ENCODE measurements at places on chromosomes 3 and 15.

DNA sequence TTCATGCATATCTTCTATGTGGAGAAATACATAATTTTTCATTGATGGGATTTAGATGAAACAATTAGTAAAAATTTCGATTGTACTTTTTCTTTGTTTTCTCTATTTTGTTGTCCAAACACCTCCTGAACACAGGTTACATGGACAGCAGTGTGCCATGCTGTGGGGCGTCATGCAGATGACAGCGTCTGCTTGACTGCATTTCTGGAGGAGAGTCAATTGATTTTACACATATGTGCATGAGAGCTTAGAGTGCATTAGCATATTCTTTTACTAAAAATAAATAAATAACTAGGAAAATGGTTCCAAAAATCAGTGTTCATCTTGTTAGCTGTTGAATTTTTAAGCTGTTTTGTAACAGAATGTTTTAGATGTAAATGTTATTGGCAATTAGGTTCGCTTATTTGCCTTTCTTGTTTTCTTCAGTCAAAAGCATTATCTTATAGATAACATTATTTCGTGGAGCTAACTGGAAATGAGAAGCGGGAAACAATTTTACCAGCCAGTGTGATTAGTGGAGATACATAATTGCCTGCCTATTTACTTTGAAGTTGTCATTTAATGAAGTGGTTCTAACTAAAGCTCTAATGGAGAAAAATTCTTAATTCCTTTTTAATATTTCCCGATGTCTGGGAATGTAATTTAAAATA lies 82.7 kb upstream of the VGLL3 start:
- no peak for DNase-seq

- DNase-seq: peak; percentile 4
Observed at GRCh38 chr15:66986951-66987350, 78.5 kb upstream of the SMAD3 start.

DNA sequence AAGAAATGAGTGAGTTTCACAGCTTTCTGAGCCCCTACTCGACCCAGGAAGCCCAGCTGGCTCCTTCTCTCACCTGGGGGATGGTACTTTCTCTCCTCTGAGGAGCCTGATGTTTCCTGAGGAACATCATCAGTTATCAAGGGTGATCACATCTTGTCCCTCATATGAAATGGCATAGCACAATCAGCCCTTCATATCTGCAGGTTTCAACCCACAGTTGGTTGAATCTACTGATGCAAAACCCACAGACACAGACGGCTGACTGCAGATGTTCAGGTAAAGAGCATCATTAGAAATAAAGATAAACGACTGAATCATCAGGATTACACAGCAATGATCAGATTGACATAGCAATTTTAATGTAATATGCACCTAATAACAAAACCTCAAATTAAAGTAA lies 93.6 kb upstream of the OSTN start:
- DNase-seq: no peak

GRCh38 chr15:58288592-58288991 lies 143.2 kb upstream of the LIPC start:
- no peak for DNase-seq

GRCh38 chr15:40337597-40337996 lies 3.1 kb downstream of the CCDC9B start:
- DNase-seq: no peak

Data from activated CD8-positive, alpha-beta memory T cell treated with anti-CD3 and anti-CD28 coated beads, Interleukin-2, amount 10 ng/mL, durations not matched to agents 7 days and 5 days (primary cell).